ENCODE measurements at places on chromosomes 4 and X. TPM values are rescaled to one million over a fixed set of nuclear protein-coding genes. Genes with fewer than 3 reads are reported as not detected.

GRCh38 chrX:46727441-46727840, 31.5 kb downstream of the SLC9A7 start:
- no peak for DNase-seq

DNA sequence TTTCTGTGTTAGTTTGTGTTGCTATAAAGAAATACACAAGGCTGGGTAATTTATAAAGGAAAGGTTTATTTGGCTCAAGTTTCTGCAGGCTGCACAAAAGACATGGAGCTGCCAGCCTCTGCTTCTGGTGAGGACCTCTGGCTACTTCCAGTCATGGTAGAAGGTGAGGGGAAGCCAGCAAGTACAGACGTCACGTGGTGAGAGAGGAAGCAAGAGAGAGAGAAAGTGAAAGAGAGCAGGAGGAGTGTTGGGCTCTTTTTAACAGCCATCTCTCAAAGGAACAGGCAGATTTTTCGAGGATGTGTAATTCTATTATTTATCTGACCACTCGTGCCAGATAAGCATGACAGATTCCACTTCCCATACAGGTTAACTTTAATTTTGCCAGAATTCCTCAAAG, 1199.1 kb downstream of the ADGRL3 start:
- no peak for DNase-seq

GRCh38 chrX:84363051-84363450, 139.2 kb downstream of the HDX start:
- DNase-seq: no peak

HPGD gene
- total RNA-seq: 15.0 TPM

MSX1 gene
- 0.12 TPM for total RNA-seq

COL4A5 gene
- not detected for total RNA-seq

CENPI gene
- total RNA-seq: 28.9 TPM

GRCh38 chrX:101803451-101803850, 128.4 kb downstream of the ZMAT1 start:
- no peak for DNase-seq

IL15 gene
- 3.4 TPM for total RNA-seq

- no peak for DNase-seq
These were observed 6.8 kb upstream of the MSL3 start for GRCh38 chrX:11751261-11751660.

DNA sequence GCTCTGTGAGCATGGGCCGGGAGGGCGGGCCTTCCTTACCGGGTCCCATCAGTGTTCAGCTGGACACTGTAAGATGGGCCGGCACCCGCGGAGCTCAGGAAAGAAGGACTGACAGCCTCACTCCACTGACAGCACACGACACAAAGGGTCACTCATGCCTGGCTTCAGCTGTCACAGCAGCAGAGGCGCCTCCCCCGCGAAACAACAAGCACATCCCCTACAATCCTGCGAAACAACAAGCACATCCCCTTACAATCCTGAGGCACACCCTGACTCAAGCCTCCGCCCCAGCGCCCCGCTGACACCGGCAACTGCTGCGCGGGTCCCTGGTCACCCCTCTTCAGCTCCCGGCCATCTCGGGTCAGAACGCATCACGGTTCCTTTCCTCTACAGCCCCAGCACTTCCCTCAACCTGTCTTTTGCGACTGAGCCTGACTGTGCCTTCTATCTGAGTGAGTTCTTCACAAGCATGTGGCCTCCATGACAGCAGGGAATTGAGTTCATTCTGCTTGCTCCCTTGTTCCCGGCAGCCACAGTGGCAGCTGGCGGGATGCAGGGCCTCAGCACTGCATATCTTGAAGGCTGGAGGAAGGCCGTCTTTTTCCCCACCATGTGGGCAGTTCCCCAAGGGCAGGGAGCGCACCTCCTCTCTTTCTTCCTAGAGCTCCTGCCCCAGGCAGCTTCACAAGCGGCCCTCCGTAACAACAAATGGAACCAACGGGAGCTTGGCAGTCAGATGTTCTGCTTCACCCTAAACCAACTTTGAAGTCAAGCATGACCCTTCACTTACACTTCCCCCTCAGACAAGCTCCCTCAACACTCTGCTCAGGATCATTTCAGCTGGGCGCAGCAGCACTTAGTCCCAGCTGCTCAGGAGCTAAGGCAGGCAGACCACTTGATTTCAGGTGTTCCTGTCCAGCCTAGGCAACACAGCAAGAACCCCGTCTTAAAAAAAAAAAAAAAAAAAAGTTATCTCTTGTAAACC, 39.6 kb downstream of the SCD5 start:
- DNase-seq: no peak

DNA sequence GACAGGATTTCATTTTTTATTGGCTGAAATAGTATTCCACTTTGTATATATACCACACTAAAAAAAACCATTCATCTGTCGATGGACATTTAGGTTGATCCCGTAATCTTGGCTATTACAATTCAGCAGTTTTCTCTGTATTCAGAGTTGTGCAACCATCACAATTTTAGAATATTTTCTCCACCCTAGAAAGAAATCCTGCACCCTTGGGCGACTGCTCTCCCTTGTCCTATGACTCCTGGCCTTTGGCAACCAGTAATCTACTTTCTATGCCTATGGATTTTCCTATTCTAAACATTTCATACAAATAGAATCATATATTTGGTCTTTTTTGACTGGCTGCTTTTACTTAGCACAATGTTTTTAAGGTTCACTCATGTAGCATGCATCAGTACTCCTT, 84.7 kb downstream of the NCAPG start:
- no peak for DNase-seq

TAF7L gene
- total RNA-seq: not detected

NUDT10 gene
- 0.91 TPM for total RNA-seq

SNCA gene
- 2.0 TPM for total RNA-seq

- no peak for DNase-seq
These were observed 2407.1 kb downstream of the ARAP2 start for GRCh38 chr4:33837043-33837838.

DNA sequence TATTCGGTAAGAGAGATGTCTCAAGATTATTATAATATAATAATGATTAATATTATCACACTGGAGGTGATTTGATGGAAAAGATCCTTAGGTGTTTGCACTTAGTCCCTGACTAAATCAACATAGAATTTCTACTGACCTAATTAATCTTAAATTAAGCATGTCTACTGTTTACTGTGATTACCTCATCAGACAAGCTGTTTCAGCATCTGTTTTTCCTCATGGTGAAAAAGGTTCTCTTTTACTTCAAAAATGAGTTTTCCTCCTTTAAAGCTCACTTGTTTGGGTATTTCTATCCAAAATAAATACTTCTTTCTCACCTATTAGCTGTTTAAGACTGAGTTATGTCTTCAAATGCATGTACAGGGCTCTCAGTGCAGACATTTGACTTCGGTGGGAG, 407.8 kb downstream of the NKX6-1 start:
- no peak for DNase-seq

DNA sequence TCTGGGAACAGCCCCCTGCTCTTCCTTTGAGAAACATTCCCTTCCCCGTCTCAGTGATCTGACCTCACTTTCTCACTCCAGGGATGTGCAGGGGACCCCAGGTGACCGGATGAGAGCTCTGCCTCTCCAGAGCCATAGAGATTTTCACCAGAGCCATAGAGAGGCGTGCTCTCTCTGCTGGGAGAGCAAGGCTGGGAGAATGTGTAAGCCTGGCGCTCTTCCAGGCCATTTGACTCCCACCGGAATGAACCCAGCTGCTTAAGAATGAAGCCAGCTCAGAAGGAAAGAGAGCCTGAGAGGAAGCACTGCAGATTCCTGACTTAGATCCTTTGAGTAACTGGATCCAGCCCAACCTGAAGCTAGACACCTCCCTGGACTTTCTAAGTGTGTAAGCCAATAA, 106.4 kb downstream of the DHX15 start:
- no peak for DNase-seq

DNA sequence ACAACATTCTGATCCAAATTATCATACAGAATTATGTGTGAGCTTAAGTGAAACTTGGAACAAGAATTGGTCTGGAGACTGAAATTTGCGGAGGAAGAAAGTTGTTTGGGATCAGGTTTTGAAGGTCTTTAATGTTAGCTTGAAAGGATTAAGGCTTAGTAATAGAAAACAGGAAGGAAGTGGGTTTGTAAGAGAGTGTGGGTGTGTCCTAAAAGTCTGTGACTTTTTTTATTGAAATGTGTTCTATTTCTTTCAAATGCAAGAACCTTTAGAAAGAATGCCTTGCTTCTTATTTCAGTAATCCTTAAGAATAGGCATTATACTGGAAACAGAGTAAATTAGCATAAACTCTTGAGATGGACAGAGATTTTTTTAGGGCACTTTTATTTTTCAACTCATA, 198.0 kb downstream of the GALNTL6 start:
- DNase-seq: no peak

DNA sequence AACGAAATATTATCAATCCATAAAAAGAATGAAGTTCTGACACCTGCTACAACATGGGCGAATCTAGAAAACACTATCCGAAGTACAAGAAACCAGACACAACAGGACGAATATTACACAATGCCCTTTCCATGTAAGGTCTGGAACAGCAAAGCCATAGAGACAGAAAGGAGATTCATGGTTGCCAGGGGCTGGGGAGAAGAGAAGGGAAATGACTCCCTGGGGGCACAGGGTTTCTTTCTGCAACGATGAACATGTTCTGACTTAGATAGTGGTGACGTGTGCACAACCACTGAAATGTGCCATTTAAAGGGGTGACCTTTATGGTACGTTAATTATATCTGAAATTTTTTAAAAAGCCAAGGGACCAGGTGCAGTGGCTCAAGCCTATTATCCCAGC, 28.3 kb downstream of the GPR143 start:
- no peak for DNase-seq

DNA sequence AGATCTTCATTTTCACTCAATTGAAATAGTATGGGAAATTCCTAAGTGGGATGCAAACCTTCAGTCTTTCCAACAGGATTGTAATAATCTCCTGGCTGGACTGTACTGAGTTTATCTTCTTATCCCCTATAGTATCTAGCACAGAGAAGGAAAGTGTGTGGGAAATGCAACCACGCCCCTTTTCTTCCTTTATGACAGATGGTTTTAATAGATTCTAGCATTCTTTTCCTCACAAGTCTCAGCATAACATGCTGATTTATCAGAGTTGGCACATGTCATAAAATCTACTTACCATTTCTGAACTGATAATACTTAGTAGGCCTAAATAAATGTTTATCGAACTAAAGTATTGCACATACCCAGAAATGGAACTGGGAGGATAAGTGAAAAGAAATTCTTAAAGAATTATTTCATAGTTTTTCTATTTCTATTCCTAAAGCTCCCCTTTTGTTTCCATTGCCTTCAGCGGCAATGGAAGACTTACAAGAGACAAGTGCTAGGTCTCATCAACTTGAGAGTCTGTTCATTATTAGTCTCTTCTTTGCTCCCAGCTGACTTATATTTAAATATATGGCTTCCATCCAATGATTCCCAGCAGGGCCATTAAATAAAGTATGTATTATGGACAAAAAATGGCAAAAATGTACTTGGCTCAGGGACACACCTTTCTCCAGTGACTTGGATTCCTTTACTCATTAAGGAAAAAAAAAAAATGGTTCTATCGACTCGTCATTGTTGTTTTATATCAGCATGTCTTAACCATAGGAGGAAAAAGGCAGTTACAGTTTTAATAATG, 484.5 kb downstream of the IL1RAPL1 start:
- no peak for DNase-seq

GRCh38 chrX:69031181-69031580, 134.1 kb downstream of the PJA1 start:
- no peak for DNase-seq

Measured in activated CD8-positive, alpha-beta memory T cell treated with anti-CD3 and anti-CD28 coated beads, Interleukin-2, amount 10 ng/mL, durations not matched to agents 7 days and 5 days (primary cell).